Fibroblast of skin of abdomen (primary cell): ENCODE measurements at places on chromosomes 3 and 15.

GRCh38 chr3:30181581-30181980, 424.8 kb upstream of the TGFBR2 start:
- no peak for DNase-seq

- no peak for DNase-seq
These were observed 32.3 kb upstream of the ONECUT1 start for GRCh38 chr15:52822475-52822874.

DNA sequence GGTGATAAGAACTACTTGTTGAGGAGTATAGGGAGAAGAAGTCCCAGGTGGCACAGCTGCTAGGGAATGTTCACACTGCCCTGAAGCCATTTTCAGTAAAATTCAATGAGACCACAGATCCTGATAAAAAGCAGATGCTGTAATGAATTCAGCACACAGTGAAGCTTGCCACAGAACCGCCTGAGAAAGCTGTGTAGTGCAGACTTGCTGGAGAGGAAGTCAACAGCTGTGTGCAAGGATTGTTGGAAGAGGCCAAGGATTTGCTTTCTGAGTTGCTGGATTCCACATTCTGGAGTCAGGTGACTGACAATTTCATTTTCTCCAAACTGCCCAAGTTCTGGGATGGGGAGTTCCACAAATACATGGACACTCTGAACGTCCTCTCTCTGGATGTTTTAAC, 70.9 kb downstream of the ANP32A start:
- DNase-seq = peak; percentile 54

DNA sequence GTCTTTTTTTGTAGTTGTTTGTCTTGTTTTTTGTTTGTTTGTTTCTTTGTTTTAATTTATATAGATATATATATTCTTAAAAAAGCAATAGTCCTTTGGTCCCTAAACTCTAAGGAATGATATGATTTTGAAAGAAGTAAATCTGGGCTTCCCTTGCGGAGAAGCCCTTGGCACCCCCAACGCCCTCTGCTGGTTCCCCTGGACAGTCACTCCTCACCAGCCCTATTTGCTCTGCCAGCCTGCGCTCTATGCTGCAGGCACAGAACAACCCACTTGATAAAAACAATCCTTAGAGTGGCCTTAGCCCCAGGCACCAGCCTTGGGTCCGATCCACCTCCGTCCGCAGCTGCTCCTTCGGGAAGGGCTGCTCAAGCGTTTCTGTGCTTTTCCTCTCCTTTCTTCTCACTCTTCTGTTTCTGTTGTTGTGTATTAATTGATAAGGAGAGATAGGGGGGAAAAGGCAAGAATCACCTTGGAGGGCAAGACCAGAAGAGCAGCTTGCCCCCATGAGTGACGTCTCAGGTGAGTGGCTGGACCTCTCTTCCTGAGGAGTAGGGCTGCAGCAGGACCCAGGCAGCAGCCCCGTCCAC, 13.7 kb upstream of the PARP6 start:
- DNase-seq = peak; percentile 15

DNA sequence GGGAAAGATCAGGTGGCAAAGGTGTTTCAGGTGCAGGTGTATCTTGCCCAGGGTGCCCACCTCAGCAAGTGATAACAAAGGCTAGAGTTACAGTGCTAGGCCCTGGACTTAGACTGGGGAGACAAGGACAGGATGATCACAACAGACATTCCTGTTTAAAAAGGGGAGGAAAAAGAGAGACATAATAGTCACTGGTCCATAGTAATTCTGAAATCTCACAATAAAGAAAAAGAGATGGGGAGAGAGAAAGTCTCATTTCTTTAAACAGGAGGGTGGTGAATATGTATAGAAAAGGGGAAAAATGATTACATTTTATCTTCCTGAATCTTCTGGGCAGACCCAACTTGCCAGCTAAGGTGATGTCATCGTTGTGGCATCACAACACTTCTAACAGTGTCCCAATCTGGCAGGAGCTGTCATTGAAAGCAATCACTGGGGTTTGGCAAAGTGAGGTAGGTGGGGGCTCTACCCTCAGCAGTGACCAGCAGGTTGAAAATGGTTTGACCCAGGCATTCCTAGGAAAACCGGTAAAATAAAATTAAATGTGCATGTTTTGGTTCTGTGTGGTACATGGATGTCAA, 99.5 kb downstream of the ZNF621 start:
- DNase-seq = no peak

DNA sequence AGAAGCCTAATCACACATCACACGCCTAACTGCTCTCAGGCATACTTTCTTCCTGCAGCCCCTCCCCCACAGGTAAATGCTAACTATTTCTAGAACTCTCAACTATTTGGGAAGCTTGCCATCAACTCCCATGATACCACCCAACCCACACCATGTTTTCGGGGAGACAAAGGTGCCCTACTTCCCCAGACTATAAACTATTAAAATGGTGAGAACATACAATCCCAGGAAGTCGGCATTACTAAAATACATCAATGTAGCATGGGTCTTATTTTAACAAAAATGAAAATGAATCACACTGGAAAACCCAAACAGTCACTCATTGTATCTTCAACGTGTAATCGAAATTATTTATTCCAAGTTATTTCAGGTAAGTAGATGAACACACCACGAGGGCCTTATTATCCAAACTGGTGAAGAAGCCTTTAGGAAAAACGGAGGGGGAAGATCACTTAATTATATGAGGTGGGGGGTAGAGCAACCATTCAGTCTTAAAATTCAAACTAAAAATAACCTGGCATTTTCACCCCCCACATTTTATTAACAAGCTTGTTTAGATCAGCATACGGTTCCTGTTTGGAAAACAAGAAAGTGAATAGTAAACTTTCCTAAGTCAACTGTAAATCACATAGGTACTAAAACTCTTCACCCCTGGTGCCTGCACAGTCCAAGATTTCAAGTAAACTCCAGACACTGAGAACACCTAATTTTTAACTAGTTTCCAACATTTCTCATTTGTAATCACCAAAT, 1.9 kb downstream of the TBL1XR1 start:
- peak; percentile 22 for DNase-seq

GRCh38 chr15:21262851-21263425, 177.4 kb downstream of the POTEB3 start:
- DNase-seq = no peak

GRCh38 chr3:194608981-194609380, 24.2 kb downstream of the TMEM44 start:
- no peak for DNase-seq

GRCh38 chr15:38814891-38815290, 250.3 kb upstream of the RASGRP1 start:
- no peak for DNase-seq
